ENCODE measurements at places on chromosomes 13 and 19.
A peak's percentile ranks its signal among the peaks of the same experiment; 100 is the strongest.

- no peak for DNase-seq
Measured at GRCh38 chr19:51754109-51754508, 2.4 kb upstream of the FPR1 start.

DNA sequence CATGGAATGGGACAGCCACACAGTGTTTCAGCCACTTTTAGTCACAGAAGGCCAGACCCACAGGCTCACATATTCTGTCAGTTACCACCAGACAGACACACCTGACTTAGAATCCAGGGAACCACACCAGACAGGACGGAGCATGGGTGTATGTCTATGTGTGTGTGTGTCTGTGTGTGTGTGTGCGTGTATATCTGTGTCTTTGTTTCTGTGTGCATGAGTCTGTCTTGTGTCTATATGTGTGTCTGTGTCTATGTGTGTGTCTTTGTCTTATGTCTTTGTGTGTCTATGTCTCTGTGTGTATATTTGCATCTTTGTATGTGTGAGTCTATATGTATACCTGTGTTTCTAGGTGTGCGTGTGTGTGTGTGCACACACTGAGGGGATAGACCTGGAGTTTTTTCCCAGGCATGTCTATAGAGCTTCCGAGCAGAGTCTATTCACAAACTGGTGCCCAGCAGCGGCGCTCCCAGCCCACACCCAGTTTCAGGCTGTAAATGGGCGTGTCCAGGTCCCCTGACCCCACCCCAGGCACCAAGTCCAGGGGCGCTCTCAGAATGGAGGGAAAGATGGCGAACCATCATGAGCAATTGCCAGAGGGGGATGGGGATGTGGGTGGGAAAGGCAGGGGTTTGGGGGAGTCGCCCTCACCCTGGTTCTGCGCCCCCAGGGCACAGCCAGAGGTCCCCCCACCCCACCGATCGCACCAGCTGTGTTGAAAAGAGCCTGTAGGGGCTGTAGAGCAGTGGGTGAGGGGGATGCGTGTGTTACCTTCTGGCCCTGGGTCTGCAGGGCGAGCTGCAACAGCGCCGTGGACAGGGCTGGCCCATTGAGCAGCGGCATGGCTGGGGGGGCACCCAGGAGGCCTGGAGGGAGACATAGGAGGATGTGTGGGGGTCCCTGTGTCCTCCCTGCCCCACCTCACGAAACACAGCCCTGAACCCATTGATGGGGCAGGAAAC is 6.3 kb upstream of the FDX2 start:
- no peak for DNase-seq

- no peak for DNase-seq
Measured at GRCh38 chr19:43395561-43395960, 19.1 kb upstream of the TEX101 start.

DNA sequence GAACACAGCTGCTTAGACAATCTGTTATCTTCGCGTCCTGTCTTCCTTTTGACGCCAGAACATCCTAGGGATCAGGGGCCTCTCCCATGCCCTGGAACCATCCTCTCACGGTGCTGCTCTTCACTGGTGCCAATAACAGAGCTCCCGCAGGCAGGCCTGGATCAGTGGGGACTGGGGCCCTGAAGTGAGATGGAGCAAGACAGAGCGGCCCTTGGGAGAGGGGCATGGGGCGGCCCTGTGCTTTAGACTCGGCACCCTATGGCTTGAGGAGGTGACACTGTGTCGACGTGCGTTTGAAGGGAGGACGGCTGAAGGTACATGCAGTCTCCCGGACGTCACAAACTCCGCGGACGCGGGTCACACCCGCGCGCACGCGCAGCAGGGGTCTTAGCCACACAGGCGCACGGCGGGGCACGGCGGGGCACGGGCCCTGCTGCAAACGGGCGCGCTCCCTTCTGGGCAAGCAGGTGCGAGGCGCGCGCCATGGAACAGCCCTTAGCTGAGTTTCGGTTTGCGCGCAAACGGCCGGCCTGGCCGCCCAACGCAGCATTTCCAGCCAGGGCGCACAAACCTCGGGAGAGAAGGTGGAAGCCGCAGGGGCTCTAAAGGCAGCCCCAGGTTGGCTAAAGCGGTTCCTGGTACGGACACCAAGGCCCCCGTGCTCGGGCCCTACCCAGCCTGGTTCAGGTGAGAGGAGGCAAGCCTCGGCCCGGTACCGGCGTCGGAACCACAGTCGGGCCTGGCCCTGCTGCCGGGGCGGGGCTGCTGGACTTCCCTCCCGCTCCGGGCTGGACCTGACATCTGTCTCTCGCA is 16.5 kb upstream of the RNF17 start:
- peak; percentile 46 for DNase-seq

DNA sequence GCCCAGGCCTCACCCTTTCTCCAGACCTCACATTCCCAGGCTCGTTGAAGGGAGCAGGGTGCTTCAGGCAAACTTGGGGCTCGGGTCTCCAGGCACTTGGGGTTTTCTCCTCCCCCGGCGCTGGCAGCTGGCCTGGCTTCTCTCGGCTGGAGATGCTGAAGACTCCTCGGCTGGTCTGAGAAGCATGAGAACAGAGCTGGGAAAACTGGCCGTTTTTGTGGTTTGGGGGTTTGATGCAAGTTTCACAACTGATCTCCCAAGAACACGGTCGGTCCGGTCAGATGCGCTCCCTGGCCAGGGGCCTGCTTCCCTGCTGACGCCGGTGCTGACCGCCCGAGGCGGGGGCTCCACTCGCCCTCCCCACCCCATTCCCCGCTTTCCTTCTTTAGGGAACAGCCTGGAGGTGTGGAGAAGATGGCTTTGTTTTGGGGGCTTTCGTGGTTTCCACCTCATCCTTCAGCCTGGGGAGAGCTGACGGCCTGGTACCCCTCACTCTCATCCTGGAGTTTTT is 35.3 kb downstream of the CEBPA start:
- DNase-seq, result no peak

DNA sequence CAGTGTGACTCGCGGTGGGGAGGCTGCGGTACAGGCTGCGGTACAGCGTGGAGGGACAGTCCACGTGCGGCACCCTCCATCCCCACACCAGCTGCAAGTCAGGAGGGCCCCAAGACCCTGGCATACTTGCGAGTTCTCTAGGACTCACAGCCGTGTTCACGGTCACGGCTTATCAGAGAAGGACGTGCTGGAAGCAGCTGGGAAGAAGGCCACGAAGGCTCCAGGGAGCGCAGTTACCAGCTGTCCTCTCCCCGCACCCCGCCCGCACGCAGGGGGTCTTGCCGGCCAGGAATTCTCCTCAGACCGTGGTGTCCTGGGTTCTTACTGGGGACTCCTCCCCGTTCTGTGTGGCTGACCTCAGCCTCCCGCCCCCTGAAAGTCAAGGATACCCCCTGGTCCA is 6.2 kb downstream of the ZNF444 start:
- no peak for DNase-seq

GRCh38 chr13:75687150-75687763 is 51.1 kb downstream of the LMO7 start:
- no peak for DNase-seq

- no peak for DNase-seq
Measured at GRCh38 chr19:12799742-12800465, 1.7 kb downstream of the PRDX2 start.

- DNase-seq, result peak; percentile 57
Measured at GRCh38 chr13:87680298-87680697, 9.1 kb downstream of the SLITRK5 start.

DNA sequence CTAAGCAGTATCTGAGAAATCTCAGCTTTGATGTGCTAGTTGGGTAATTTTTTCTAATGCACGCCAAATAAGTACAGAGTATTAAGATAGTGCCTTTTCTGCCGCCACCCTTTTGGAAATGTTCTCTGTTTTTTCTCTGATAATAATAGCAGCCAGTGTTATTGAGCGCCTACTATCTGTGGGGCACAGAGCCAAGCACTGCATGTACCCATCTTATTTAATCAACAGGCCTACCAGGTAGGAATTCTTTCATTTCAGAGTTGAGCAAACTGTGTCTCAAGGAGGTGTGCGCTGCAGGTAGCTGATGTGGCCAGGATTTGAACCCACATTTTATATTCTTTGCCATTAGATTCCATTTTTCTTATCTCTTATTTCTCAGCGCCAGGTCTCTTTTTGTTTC is 1.4 kb downstream of the EPN1 start:
- DNase-seq, result no peak

DNA sequence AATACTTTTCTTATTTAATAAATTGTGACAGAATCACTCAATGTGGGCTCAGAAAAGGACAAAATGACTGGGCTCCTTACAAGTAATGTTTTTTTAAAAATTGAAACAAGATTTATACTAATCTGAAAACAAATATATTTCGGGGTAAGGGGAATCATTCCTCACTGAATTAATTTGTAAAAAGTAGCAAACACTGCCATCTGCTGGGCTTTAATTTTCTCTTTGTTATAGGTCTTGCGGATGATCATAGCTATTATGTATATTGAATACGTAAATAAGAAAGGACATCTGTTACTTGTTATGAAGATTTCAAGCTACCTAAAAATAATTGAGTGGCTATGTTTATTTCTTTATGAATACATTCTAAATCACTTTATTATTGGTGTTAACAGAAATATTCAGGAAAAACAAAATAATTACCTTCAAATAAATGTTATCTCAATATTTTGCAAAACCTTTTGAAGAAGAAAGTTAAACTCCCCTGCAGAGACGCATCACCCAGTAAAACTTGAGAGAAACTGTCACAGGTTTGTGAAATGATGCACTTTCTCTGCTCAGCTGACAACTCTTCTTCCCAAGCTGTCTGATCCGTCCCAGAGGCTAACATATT is 17.8 kb upstream of the ENOX1 start:
- no peak for DNase-seq

DNA sequence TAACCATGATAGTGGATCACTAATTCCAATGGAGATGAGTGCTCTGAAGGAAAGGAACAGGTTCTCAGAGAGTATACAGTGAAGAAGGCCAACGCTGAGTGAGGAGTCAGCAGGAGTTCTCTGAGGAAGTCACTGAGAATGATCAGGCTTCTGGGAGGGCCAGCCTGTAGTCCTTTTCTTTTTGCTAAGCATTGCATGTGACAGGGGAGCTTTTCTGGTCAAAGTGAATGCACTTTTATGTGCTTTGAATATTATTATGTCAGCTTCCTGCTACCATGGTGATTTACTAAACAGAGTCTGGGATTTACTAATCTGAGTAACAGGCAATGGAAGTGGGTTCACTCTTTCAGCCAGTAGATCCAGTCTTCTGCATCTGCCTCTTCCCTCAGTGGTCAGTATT is 81.1 kb upstream of the SERP2 start:
- DNase-seq, result no peak

DNA sequence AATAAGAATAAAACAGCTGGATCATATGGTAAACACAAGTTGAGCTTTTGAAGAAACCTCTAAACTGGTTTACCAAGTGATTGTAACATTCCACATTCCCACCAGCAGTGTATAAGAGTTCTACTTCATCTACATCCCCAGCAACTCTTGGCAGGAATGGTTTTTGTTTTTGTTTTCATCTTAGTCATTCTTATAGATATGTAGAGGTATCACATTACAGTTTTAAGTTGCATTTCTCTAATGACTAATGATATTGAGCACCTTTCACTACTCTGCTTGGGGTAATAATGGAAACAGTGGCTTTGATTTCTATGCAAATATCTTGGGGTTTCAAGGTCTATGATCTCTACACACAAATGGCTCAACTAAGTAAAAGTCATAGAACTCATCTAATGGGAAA is 614.5 kb downstream of the TBC1D4 start:
- DNase-seq, result no peak

DNA sequence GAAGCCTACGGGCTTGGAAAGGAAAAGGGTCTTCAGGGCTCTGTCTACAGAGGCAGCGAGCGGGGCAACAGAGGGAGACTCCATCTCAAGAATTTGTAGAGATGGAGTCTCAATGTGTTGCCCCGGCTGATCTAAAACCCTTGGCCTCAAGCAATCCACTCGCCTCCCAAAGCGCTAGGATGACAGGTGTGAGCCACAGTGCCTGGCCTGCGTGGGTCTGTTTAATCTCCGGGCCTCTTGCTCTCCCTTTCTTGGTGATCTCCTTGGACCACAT is 8.1 kb downstream of the RPS9 start:
- DNase-seq, result no peak

DNA sequence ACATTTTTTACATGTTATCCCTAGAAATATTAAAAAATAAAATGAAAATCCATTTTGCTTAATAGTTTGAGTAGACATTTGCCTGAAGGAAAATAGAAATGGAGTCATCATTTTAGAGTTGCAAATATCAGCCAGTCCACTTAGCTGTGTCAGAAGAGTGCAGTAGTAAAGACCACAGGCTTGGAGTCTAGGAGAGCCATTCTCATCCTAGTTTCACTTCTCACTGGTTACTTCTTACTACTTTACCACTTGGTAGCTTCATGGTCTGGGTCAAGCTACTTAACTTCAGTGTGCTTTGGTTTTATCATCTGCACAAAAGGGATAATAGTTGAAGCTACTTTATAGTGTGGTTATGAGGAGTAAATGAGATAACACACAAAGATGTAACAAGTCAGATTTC is 286.5 kb upstream of the NBEA start:
- DNase-seq, result no peak

GRCh38 chr19:55005684-55006488 is 32.2 kb downstream of the GP6 start:
- no peak for DNase-seq

DNA sequence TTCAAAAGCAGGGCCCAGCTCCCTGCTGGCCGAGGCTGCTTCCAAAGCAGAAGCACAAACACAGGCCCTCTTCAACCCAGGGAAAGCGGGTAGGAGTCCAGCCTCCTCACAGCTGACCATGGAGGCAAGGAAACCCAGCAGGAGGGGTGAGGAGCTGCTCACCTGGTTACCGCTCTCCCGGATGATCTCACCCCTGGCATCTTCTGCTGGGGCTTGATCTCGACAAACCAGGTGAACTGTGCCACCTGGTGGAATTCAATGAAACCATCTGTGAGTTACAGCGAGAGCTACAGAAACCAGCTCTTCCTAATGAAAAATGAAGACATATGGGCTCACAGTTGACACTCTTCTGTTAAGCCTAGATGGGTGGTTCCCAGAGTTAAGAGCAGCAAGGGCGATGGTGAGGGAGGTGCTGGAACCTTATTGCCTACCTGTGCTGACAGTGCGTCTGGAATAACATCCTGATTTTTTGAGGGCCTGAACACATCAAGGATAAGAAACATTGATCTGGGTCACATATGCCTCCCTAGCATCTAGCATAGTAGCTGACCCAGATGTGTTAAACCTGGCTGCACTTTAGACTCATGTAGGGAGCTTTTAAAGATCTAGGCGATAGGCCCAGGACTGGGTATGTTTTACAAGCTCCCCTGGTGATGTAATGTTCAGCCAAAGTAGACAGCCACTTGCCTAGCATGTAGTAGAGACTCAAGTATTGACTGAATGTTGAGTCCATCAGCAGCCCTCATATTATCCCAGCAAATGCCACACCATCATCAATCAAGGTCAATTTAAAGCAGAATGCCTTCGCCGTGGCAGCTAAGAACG is 6.1 kb downstream of the DHRS12 start:
- peak; percentile 66 for DNase-seq
